ENCODE measurements at places on chromosomes 6 and 20.
A peak's percentile ranks its signal among the peaks of the same experiment; 100 is the strongest.

GRCh38 chr6:151772446-151772845, 35.0 kb upstream of the ESR1 start:
- no peak for DNase-seq

DNA sequence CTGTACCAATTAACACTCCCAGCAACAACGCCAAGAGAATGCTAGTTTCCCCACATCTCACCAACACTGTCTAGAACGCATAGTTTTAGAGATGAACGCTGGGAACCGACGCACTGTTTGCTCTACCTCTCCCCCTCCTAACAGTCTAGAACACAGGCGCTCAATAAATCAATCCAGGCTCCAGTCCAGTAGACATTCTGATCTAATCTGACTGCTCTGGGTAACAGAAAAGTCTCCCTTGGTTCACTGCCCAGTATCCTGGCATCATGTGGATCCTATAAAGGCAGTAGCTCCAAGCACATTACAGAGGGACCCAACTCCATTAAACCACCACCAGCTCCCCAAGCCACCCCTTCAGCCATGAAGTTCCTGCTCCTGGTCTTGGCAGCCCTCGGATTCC, at the start of gene DEFB132:
DEFB132 (plus strand) TSS at position 306 of the 400 bp plus-strand sequence; CDS start at position 361, 55 bp downstream.
- DNase-seq = no peak

- no peak for DNase-seq
These were observed 115.7 kb downstream of the AIG1 start for GRCh38 chr6:143176090-143177021.

GRCh38 chr6:109296452-109296851, 85.8 kb downstream of the CD164 start:
- peak; percentile 91 for DNase-seq
